Activated T-helper 1 cell treated with Interleukin-2 at 50 U/mL for 16 hours (primary cell): ENCODE measurements at places on chromosomes 13 and 19.

- no peak for DNase-seq
Observed at GRCh38 chr13:93951951-93952350, 527.5 kb downstream of the DCT start.

DNA sequence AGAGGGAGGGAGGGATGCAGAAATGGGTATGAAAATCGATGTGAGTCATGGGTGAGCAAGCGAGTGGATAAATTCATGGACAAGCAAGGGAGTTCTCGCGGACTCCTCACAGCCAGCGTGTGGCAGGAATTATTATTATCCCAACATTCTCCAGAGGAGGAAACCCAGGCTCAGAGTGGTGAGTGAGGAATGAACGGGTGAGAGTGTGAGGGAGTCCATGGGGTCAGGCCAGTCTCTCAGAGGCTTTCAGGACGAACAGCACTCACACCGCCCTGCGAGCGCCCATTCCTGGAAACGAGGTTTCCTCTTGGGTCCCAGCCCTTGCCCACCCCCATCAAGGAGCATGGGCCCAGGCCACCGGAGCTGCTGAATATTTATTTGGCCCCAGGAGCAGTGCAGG, 6.3 kb upstream of the DNAAF3 start:
- DNase-seq: no peak

DNA sequence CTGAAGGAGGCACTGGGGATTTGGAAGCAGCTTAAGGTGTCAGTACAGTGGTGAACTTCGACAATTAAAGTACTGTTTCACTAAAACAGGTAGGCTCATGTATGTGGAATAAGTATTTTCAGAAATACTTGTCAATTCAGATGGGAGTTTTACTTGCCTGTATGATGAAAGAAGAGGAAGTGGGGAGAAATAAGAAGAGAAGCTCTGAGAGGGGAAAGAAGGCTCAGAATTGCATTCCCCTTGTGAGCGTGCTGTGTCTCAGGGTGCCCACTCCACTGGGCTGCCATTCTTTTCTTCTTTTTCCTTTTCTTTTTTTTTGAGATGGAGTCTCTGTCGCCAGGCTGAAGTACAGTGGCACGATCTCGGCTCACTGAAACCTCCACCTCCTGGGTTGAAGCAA, 38.6 kb upstream of the RNF17 start:
- DNase-seq: no peak

DNA sequence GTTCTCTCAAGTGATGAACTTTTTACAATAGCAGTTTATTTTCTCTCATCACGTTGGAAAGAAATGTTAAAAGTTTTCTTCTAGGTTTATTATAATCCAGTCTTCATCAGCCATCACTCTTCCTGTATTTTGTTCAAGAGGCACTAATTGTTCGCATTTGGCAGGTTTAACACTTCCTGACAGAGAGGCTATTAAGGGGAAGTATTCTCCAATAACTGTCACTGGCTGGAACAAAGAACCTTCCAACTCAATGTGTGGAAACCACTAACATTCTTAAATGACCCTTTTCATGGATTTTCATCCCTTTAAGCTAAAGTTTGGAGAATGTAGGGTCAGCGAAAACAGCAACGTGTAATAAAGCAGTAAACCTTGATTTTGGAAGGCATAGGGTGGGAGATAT, 145.1 kb downstream of the PCCA start:
- no peak for DNase-seq

GRCh38 chr19:4399812-4400134, 574 bp downstream of the SH3GL1 start:
- DNase-seq: no peak

DNA sequence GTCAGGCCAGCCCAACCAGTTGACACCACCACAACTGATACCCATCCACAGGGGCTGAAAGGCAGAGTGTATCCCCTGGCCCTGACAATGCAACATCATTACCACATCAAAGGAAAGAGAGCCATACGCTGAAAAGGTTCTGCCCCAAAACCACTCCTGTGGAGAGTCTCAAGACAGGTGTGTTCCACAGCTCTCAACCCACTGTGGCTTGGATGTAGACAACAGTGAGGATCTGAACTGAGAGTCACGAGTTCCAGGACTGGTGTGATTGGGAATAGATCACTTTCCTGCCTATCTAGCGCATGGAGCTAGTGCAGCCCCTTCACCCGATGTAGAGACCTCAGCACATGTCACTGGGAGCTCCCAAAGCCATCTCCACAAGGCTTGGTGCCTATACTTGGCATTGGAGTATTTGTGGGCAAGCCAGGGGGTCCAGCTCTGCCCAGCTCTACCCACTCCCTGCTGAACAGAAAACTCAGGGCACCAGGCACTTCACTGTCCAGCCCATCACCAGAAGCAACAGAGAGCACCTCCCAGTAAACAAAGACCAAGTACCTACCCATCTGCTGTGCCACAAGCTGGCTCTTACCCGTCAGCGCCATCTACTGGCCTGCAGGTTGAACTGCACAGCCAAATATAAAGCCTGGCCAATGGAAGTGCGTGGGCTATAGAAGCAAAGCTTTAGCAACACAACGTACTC, 579.5 kb downstream of the UQCRFS1 start:
- DNase-seq: no peak

- no peak for DNase-seq
Observed at GRCh38 chr19:1828279-1829238, 16.5 kb upstream of the ATP8B3 start.

- DNase-seq: no peak
Observed at GRCh38 chr13:98856983-98857382, 104.5 kb upstream of the SLC15A1 start.

DNA sequence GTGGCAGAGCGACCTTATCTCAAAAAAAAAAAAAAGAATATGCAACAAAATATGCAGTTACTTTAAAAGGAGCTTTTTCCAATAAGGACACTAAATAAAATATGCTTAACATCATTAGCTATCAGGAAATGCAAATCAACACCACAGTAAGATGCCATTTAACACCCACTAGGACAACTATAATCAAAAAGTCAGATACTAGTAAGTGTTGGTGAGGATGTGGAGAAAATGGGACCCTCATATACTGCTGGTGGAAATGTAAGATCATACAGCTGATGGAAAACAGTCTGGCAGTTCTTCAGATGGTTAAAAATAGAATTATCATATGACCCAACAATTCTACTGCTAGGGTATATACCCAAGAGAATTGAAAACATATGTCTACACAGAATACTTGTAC, 24.5 kb upstream of the AKT2 start:
- DNase-seq: no peak

DNA sequence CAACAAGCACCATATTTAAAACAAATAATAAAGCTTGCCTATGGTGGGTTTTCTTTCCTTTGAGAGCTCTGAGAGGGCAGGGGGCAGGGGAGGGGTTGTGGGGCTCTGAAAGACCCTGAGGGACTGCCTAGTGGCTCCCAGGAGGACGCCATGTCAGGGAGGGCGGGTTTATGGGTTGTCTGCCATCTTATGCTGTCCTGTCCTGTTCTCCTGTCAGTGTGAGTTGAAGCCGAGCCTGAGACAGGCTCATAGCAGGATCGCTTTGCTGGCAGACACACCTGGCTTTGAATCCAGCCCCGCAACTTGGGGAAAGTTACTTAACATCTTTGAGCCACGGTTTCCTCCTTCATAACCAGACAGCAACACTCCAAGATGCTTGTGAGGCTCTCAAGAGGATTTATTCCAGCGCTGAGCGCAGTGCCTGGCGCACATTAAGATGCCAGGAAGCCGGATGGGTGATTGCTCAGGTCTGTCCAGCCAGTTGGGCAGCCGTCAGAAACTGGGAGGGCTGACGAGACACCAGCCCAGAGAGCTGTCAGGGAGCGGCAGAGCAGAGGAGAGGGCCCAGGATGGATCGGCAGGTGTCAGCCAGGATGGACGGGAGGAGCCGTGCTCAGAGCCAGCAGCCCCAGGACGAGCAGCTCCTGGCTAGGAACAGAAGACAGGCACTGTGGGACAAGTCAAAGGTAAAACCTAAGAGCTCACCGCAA, 36.8 kb upstream of the C1QTNF9 start:
- DNase-seq: no peak

DNA sequence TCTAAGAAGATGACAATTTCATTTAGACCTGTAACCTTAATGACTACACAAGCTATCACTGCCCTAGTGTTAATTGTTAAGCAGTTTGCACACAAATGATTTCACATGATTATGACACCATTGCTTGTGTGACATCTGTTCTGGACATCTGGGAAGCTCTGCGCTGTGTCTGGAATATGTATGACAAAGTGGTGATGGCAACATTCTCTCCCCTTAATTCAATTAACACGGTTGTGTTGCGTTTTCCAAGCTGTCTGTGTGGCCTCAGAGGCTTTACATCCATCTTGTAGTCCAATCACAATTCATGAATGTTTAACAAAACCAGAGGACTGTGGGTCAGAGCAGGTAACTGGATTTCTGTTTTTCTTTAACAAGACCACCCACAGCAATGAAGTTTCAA, 204.4 kb downstream of the COG6 start:
- no peak for DNase-seq

- no peak for DNase-seq
Observed at GRCh38 chr13:80972857-80973478, 632.0 kb upstream of the SPRY2 start.

- no peak for DNase-seq
Observed at GRCh38 chr13:24274452-24275021, 34.8 kb upstream of the C1QTNF9 start.

- no peak for DNase-seq
Observed at GRCh38 chr19:49907745-49908446, 11.2 kb upstream of the IL4I1 start.

GRCh38 chr13:28540612-28541011, 45.7 kb upstream of the FLT1 start:
- no peak for DNase-seq

- DNase-seq: no peak
Observed at GRCh38 chr13:59099182-59099974, 1064.3 kb downstream of the DIAPH3 start.

GRCh38 chr13:48131533-48131932, 36.6 kb upstream of the MED4 start:
- no peak for DNase-seq

GRCh38 chr13:31846182-31846938, 107.0 kb downstream of the RXFP2 start:
- DNase-seq: peak; percentile 44

DNA sequence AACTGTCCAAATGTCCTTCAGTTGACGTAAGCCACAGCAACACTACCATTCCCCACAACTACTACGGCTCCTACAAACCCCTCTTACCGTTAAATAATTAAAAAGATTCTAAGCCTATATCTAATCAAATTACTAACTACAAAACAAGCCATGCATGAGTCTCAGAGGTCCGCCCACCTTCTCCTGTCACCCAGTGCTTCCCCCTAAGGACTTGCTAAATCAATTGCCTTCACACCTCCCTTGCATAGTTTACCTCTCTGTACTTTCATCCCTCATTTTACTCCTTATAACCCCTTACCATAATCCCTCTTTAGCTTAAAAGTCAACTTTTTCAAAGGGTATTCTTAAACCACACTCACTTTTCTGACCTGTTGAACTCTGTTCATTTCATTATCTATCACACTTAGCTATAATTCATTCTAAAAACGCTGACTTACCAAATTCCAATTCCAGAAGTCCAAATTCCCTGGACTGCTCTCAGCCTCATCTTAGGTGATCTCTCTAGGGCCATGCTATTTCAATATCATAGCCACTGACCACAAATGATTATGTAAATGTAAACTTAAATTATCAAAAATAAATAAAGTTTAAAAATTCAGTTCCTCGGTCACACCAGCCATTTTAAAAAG, 187.8 kb downstream of the DIAPH3 start:
- DNase-seq: no peak

- no peak for DNase-seq
Observed at GRCh38 chr13:41645331-41645730, 188.0 kb downstream of the RGCC start.

- no peak for DNase-seq
Observed at GRCh38 chr13:90154311-90154960, 1193.1 kb upstream of the MIR17HG start.

DNA sequence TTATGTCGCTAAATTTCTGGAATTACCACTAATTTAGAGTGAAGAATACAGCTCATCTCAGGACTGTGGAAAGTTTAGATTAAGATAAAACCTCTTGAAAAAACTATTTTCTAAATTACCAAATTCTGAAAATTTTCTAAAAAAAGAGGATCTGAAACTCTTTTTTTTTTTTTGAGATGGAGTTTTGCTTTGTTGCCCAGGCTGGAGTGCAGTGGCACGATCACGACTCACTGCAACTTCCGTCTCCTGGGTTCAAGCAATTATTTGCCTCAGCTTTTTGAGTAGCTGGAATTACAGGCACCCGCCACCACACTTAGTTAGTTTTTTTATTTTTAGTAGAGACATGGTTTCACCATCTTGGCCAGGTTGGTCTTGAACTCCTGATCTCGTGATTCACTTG, 16.6 kb upstream of the ZNF253 start:
- no peak for DNase-seq

DNA sequence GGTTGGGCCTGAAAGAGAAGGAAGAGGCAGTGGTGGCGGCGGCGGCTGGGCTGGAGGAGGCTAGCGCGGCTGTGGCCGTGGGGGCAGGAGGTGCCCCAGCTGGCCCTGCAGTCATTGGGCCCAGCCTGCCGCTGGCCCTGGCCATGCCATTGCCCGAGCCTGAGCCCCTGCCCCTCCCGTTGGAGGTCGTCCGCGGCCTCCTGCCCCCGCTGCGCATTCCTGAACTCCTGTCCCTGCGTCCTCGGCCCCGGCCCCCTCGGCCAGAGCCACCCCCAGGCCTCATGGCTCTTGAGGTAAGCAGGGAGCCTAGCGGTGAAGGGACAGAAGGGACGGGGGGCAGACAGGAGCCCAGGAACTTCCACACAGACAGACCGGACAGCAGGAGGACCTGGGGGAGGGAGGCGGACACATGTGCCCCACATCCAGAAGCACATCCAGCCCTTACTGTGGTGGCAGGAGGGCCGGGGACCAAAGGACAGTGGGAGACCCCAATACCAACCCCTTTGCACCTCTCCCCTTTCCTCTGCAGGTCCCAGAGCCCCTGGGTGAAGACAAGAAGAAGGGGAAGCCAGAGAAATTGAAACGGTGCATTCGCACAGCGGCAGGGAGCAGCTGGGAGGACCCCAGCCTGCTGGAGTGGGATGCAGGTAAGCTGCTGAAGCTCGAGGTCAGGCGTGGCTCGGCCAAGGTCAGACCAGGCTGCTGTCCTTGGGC, 5.0 kb downstream of the RBM42 start:
- DNase-seq: no peak

DNA sequence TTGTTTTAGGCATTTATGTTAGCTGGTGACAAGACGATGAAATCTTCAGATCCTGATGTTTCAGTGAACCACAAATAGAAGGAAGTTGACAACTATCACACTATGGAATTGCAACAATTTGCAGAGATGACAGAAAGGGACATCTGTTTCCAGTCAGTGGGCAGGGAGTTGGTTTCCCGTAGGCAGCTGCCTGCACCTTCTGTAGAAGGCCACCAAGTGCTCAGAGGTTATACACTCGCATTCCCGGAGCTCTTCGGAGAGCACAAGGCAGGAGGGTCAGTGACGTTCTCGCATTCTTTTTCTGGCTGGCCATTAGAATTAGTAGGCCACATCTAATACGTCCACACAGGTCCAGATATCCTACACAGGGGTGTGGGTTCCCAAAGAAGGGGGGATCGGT, 129.4 kb downstream of the SHISA2 start:
- DNase-seq: no peak
